ENCODE measurements at places on chromosomes 2 and 18. TPM values are rescaled to one million over a fixed set of nuclear protein-coding genes. Genes with fewer than 3 reads are reported as not detected.

GRCh38 chr2:159712929-159713420 lies 669 bp downstream of the MARCHF7 start:
- DNase-seq, result no peak

- DNase-seq, result peak; percentile 65
These were observed 184.1 kb upstream of the RAB12 start for GRCh38 chr18:8424917-8425725.

IL36G gene
- total RNA-seq, result not detected

GRCh38 chr18:60534538-60534937 lies 162.0 kb upstream of the MC4R start:
- no peak for DNase-seq

DNA sequence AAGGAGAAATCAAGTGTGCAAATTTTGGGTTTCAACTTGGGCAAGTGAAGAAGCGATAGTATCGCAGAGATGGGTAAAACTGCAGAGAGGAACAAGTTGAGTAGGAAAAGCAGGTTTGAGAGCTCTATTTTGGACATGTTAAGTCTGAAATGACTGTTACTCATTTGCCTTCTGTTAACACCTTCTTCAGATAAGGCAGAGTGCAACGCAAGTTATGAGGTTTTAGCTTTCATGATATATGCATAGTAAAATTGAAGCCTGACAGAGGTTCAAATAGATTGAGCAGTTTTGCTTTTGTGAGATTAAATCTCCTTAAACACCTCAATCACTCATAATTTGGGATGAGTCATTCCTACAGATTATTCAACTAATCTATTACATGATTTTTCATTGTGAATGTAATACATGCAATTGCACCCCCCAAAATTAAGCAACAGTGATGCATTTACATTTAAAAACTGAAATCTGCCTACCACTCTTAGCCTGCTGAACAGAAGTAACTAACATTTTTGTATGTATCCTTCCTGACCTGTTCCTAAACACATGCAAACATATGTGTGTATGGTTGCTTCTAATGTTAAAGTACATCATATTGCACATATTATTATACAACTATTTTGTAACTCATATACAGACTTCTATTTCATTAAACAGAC lies 575.4 kb downstream of the ARHGAP15 start:
- DNase-seq, result no peak

DNA sequence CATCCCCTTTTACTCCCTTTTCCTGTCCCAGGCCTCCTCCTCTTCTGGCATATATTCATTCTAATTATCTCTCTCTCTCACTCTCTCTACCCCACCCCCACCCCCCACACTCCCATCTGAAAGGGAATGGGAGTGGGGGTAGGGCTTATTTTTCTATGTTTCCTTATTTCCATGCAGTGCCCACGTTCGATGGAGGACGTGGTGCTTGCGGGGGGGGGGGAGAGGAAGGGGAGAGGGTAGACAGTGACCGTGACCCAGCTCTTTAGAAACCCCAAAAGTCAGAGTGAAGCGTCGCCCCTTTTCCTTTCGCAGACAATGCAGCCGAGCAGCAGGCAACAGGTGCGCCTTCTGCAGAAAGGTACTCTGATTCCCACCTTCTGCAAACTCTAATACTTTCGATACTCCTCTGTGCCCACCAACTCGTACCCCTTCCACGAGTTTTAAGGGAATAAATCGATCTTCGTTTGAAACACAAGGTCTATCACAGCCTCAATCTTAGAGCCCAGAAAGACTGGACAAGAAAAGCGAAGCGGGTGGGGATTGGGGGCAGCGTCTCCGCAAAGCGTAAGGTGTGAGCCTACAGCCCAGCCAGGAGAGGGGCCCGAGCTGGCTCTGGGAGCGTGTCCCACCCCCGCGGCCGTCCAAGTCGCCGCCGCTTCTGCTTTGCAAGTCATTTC lies 891 bp upstream of the NR4A2 start:
- no peak for DNase-seq

DNA sequence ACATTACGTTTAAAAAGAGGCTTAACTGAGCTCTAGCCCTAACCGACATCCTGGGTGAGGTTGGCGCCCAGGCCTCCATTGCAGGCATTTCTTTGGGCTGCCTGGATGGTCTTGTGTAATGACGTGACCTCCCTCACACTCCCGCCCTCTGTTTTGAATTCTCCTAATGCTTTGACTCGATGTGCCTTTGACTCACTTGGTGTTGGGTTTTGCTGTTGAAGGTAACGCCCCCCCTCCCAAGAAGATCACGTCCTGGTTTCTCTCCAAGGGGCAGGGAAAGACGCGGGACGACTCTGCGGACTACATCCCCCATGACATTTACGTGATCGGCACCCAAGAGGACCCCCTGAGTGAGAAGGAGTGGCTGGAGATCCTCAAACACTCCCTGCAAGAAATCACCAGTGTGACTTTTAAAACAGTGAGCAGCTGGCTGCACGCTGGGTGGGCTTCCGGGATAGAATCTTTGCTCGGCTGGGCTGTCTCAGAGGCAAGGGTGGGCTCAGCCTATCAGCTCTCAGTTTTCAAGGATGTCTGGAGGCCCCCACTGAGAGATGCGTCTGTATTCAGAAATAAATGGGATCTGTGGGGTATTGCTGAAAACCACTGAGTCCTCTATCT lies 87.9 kb upstream of the ATG16L1 start:
- no peak for DNase-seq

GRCh38 chr2:182090486-182090885 lies 104.8 kb downstream of the PPP1R1C start:
- no peak for DNase-seq

GRCh38 chr18:75467281-75467795 lies 39.8 kb upstream of the SMIM21 start:
- no peak for DNase-seq

- DNase-seq, result no peak
These were observed 41.3 kb downstream of the LHCGR start for GRCh38 chr2:48714245-48714644.

VIT gene
- total RNA-seq, result 56.5 TPM

GRCh38 chr2:55419233-55419678 lies 400 bp downstream of the CCDC88A start:
- no peak for DNase-seq

- DNase-seq, result no peak
These were observed 1518.3 kb downstream of the RPIA start for GRCh38 chr2:90209806-90210205.

ALPG gene
- not detected for total RNA-seq

TPO gene
- 2.0 TPM for total RNA-seq

MSTN gene
- 0.74 TPM for total RNA-seq

DNA sequence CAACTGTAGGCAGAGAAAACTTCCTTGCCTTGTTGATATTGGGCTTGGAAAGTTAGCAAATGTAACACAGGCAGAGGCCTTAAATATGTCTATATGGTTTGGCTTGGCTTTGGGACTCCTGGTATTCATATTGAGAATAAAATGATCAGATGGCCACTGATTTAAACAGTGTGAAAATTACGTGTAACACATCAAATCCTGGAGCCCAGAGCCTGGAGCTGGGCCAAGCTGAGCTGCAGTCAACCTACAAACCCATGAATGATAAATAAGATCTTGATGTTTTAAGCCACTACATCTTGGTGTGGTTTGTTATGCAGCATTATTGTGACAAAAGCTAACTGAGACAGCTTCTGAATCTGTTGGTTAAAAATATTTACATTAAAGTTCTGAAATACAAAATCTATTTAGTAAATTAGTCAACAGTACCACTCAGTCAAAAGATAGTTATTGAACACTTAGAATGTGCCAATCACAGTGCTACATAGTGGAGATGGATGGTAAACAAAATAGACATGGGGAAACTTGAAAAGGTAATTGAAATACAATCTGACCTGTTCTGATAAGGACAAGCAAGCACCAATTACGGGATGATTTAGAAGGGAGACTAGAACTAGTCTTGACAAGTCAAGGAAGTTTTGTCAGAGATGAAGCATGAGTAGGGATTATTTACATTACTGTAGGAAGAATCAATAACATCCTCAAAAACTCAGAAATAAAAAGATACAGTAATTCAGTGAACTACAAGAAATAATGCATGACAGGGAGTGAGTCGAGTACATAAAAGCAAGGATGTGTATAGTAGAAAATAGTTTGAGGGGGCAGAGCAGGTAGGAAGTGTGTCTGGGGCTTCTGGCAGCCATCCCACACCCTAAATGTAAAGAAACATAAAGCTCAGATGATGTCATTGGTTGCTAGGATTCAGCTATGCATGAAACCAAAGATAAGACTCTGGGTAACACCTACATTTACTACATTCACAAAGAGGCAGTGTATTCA lies 157.7 kb downstream of the HNMT start:
- DNase-seq, result no peak

GRCh38 chr18:71322201-71322600 lies 1033.4 kb downstream of the SOCS6 start:
- no peak for DNase-seq

RTP5 gene
- not detected for total RNA-seq

DNA sequence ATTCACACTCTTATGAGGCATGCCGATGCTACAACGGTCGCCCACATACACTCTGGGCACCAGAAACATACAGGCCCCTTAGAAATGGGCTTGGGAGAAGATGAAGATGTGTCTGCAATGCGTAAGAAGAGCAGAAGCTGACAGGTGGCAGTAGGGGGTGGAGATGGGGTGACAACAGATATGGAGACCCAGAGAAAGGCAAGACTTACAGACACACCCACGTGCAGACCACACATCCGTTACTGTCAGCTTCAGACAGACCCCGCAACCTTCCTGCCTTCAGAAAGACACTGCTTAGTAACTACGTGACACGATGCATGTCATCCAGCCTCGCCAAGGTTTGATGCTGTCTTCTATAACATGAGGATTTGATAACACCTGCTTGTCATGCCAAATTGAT lies 89.5 kb downstream of the ZFP36L2 start:
- DNase-seq, result no peak

KCNG2 gene
- not detected for total RNA-seq

DNA sequence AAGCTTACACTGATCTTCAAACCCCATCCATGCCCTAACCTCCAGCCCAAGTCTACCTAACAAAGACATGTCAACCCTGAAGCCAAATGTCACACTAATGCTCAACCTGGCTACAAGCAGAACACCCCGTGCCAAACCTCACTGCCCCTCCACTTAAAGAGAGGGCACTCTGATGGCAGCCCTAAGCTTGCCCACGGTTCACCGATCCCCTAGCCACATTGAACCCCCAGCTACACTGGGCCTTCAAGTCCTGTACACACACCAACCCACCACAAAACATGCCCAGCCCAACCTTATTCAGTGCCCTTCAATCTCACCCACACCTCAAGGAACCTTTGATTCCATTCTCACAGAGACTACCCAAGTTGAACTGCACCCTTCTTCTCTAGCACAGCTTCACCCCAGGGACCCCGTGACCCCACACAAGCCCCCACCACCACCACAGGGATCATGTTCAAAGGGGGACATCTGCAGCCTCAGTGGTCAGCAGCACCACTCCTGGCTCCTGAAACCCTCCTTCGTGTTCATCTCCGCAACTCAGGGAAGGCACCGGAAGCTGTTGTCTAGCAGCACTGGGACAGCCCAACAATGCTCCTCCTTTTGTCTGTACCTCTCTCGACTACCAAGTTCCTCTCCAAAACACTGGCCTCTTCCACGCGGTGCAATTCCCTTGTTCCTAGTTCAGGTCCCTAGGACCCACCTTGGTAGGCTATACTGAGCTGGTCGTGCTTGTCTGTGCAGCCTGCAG lies 218.8 kb downstream of the CYP26B1 start:
- no peak for DNase-seq

CCL20 gene
- total RNA-seq, result not detected

DNA sequence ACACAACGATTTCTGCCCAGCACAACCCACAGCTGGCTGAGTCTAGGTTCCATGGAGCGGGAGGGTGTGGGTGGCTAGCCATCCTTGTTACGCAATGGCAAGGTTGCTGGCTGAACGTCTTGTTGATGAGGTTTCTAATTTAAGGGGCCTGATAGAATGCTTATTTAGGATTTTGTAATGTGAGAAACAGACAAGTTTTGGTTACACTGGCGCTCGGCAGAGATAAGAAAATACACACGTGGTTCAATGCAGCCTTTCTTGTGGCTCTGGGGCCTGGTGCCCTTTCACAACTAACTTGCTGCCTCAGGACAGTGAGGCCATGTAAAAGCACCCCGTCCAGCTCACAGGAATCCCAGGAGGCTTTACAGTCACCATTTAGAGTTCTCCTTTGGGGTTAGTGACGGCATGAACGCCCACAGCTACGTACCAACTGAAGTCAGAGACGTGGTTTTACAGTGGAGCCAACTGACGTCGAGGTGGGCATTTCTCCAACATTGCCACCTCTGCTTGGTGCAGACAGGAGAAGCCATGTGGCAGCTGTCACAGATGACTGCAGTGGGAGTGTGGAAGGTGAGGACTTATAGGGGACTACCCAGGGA lies 29.7 kb upstream of the PIEZO2 start:
- no peak for DNase-seq

C2orf66 gene
- total RNA-seq, result not detected

Data from vagina (tissue), 2 donors.